Left ventricle myocardium inferior (tissue), 1 donor: ENCODE measurements at places on chromosomes 12 and 14. TPM values are rescaled to one million over a fixed set of nuclear protein-coding genes. Genes with fewer than 3 reads are reported as not detected.
A peak's percentile ranks its signal among the peaks of the same experiment; 100 is the strongest.

The SDR39U1 gene
- total RNA-seq, result 74.8 TPM

The TGM1 gene
- total RNA-seq, result 0.96 TPM

The DGKA gene
- 6.5 TPM for total RNA-seq

The OR4K2 gene
- not detected for total RNA-seq

DNA sequence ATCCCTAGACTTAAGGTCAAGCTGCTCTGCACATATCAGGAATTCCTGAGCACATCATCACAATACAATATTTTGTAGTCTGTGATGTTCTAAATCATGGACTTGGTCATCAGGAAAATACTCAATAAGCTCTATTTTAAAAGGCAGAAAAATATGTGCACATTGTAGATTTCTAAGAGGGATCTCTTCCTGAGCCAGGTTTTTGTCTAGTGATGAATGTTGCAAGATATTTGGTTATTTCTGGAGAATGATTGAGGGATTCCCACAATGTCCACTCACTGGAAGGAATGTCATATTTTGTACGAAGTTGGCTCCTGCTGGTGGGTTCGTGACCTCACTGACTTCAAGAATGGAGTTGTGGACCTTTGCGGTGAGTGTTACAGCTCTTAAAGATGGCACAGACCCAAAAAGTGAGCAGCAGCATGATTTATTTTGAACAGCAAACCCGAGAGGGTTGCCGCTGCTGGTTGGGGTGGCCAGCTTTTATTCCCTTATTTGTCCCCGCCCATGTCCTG lies 300.9 kb upstream of the DCN start:
- no peak overlapping the region for H3K4me3 ChIP-seq
- H3K27me3 ChIP-seq, result no peaks in the 10 kb centered on the region
- H3K27ac ChIP-seq, result no peak overlapping the region
- no peaks in the 10 kb centered on the region for H3K36me3 ChIP-seq
- no peak for DNase-seq
- no peaks in the 10 kb centered on the region for H3K4me1 ChIP-seq

DNA sequence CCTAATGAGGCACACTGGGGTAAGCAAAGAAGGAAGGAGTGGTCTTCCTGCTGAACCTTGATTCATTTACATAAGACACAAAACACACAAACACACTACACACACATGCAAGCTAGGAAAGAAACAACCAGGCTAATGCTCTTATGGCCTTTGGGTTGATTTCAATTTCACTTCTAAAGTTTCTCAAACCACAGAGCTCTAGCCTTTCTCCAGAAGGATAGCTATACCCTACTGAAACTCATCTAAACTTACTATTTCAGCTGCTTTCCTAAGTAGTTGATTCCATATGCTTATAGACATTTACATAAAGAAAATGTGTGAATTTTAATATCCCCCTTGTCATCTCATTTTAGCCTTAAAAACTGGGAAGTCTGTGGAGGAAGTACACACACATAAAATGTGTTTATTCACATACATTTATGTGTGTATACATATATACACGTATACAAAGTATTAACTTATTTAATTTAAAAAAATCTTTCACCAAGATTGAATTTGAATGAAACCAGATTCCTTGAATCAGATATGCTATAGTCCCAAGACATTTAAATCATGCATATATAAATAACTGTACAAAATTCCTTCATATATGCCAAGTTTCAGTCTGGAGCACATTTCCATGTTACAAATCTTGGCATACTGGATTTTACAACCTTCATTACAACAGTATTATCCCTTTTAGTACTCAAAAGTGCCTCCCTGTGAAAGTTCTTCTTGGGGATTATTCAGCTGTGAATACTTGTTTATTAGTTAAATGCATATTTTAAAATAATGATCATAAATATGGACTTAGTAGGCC lies 231.8 kb upstream of the NPAS3 start:
- peaks cover 58% of the 10 kb centered on the region for H3K4me1 ChIP-seq
- H3K4me3 ChIP-seq, result no peak overlapping the region
- peak overlapping the region; percentile 59 for H3K27ac ChIP-seq
- H3K27me3 ChIP-seq, result no peaks in the 10 kb centered on the region
- no peak for DNase-seq

DNA sequence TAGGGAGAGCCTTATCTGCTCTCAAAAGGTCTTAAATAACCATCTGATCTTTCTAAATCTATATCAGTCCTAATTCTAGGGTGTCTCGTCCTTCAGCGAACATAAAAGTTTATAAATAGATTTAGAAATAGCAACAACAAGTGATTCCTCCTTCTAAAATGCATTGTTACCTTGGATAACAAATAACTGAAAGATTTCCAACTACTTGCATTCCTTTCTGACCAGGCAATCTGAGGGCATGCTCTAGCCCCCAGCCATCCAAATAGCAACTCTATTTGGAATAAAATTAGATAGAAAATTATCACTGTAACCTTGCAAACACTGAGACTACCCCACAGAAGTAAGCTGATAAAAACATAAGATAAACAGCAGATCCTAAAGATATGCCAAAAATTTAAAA lies 21.8 kb upstream of the KRR1 start:
- DNase-seq, result no peak
- no peaks in the 10 kb centered on the region for H3K27me3 ChIP-seq
- H3K27ac ChIP-seq, result no peak overlapping the region
- no peaks in the 10 kb centered on the region for H3K4me1 ChIP-seq

DNA sequence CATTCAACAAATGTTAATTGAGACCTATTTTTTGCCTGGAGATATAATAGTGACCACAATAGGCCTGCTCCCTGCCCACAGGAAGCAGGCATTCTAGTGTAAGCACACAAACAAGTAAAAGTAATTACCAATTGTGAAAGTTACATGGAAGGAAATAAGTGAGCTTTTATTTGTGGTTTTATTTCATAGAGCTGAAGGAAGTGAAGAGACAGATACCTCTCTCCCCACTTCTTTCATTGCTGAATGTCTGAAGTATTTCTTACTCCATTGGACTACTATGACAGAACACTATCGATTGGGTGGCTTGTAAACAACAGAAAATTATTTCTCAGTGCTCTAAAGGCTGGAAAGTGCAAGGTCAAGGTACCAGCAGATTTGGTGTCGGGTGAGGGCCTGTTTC lies 183.5 kb downstream of the PRKCH start:
- no peaks in the 10 kb centered on the region for H3K27me3 ChIP-seq
- H3K36me3 ChIP-seq, result no peaks in the 10 kb centered on the region
- peaks cover 27% of the 10 kb centered on the region for H3K4me1 ChIP-seq
- DNase-seq, result no peak

DNA sequence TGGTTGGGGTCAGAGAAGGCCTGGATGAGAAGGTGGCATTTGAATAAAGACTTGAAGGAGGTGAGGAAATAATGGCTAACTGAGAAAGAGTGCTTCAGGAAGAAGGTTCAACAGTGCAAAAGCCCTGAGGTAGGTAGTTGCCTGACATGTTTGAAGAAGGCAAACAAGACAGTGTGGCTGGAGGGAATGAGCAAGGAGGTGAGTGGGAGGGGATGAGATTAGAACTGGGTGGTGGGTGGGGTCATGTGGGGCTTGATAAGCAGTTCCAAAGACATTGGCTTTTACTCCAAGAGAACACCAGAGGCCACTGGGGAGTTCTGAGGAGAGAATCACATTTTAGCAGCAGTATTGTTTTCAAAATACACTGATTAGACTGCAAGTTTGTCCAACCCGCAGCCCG lies 50.5 kb downstream of the HSPB8 start:
- DNase-seq, result no peak
- H3K4me3 ChIP-seq, result no peak overlapping the region
- no peaks in the 10 kb centered on the region for H3K27me3 ChIP-seq

DNA sequence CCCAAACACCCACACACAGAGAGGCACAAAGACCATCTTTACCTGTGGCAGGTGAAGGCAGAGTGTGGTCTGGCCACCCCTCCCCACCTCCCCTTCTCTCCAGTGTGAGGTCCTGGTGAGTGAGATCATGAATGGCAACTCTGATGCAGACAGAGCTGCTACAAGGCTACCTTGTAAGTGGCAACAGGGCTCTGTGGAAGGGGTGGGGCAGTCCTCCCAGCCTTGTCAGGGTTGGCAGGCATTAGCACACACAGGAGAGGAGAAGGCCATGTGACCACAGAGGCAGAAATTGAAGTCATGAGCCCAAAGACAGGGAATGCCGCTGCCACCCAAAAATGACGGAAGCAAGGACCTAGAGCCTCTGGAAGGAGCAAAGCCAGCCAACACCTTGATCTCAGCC lies 30.7 kb downstream of the VWF start:
- H3K27ac ChIP-seq, result peak overlapping the region; percentile 69
- H3K27me3 ChIP-seq, result peaks cover 31% of the 10 kb centered on the region
- H3K36me3 ChIP-seq, result peaks cover 13% of the 10 kb centered on the region
- no peak overlapping the region for H3K4me3 ChIP-seq
- no peak for DNase-seq

DNA sequence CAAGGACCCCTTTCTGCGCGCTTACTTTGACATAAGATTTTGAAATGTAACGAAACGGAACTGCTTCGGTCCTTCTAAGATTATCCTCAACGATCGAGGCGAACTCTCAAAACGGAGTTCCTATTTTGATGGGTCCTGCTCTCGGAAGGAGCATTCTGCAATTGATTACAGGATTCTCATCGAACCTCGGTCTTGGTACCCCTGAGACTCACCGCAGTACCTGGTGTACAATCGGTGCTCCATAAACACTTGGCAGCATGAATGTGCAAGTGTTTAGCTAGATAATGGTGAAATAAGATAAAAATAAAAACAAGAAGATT lies 530 bp upstream of the NEMF start:
- peaks cover 37% of the 10 kb centered on the region for H3K4me1 ChIP-seq
- H3K27me3 ChIP-seq, result no peaks in the 10 kb centered on the region
- no peak for DNase-seq
- H3K4me3 ChIP-seq, result peak overlapping the region; percentile 77
